ENCODE measurements at places on chromosomes 5 and 9.
A peak's percentile ranks its signal among the peaks of the same experiment; 100 is the strongest.

GRCh38 chr9:82128011-82128696, 139.6 kb downstream of the SPATA31D1 start:
- DNase-seq: no peak

DNA sequence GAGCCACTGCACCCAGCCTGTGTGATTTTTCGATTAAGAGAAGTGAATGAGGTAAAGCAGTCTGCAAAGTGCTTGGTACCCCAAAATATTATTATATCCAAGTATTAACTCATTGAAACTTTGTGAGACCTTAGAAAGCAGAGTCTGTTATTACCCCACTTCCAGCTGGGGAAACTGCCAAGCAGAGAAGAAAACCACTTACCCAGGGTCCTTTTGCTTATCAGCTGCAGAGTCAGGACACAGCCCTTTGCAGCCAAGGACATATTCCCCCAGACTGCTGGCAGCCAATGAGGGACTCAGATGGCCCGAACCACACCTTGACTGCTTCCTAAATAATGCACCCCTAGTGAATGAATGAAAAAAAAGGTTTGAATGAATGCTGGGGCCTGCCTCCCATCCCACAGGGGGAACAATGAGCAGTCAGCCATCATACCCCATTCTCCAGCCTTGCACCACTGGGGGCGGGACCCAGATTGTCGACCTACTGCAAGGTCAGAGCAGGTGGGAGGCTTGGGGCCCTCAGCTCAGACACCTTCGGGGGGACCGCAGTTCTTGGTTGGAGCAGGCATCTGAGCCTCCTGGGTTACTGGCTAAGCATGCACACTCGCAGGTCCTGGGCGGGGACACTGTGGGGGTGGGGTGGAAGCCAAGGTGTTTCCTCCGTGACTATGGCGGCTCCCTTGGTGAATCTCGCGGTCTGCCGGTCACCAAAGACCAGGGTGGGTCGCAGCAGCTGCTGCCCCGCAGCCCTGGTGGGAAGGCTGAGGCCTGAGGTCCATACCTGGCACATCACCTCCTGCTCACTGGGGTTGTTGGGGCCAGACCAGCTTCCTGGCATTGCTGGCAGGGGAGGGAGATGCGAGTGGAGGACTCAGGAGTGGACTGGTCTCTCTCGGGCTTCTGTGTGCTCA, 29.7 kb downstream of the PRRT1B start:
- no peak for DNase-seq

DNA sequence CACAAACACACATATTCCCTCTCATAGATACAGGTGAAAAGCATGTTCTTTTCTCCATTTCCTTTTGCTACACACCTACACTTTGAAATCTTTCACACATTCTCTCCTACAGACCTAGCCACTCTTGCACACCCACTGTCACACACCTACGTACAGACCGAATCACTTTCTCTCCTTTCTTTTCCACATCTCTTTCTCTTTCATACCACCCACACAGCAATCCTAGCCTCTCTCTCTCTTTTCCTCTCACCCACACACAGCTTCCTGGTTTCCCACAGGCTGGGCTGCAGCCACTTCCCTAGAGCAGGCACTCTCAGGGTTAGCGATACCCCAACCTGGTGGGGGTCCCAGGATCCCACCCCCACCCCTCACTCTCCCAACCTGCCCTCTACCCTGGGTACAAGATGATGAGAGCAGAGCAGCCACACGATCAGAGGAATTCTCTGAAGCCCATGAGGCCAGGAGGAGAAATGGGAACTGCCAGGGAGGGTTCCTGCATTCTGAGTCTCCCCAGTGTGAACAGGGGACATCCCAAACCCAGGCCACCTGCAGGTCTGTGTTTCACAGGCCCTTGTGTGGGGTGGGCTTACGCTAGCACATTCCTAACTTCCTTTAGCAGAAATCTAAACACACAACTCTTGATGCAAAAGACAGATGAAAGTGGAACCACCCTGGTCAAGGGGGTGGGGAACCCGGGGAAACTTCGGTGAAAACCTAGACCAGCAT, 17.1 kb upstream of the SYNPO start:
- DNase-seq: no peak

DNA sequence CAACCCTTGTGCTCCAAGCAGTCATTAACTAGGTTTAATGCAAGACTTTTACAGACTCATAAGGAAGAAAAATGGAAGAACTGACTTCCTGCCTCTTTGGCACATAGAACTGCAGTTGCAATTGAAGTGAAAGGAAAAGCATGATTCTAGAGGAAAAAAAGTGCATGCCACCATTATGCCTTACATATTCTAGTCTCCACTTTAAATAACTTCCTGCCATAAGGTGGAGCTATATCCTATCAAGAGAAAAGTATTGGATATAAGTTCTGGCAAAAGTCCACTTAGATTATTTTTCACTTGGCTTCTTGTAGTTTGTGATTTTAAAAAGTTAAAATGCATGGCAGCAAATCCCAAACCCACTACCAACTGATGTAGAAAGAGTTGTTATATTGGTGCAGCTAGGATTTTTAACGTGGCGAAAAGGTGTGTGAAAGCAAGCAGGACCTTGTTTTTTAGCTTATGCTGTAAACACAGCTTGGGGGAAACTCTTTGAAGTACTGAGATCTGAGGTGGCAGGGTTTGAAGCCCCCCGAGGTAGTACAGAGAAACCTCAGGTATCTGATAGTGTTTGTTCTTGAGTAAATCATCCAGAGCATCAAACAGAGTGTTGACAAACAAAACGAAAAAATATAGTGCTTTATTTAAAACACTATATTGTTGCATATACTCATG, 117.9 kb downstream of the ANXA1 start:
- DNase-seq: peak; percentile 79

DNA sequence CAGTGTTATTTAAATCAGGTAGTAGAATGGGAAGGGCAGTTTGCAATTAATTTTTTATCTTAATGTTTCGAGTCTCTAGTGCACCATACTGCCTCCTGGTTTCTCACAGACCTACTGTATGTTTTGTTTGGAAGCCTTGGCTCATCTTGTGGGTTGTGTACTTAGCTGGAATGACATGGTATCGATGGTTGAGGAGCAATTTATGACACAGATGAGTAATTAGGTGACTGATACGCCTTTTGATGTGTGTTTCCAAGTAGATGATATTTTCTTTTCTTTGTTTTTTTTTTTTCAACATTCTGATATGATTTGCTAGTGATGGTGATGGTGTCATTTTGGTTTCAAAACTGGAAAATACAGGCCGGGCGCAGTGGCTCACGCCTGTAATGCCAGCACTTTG, 16.1 kb downstream of the BASP1 start:
- no peak for DNase-seq

- DNase-seq: no peak
Measured at GRCh38 chr9:113390192-113390960, 10.7 kb downstream of the ALAD start.

- DNase-seq: no peak
Measured at GRCh38 chr9:116267021-116267420, 113.4 kb downstream of the PAPPA start.

GRCh38 chr9:79433703-79434102, 138.1 kb upstream of the TLE4 start:
- DNase-seq: no peak

DNA sequence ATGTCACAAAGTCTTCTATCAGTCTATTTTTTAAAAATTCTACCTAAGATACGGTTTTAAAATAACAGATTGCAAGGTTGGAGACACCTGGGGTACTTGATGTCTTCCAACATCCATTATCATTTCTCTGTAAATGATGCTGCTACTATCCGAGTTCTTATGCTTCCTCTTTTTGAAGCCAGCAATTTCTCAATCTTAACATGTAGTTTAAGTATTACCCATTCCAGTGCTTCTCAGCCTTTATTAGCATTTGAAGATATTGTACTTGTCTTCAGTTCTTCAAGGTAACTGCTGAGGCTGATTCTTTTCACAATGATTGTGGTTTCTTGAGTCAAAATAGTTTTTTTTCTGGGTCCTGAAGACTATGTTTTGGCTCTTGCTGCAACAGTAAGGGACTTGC, 96.4 kb upstream of the SELENOP start:
- no peak for DNase-seq

DNA sequence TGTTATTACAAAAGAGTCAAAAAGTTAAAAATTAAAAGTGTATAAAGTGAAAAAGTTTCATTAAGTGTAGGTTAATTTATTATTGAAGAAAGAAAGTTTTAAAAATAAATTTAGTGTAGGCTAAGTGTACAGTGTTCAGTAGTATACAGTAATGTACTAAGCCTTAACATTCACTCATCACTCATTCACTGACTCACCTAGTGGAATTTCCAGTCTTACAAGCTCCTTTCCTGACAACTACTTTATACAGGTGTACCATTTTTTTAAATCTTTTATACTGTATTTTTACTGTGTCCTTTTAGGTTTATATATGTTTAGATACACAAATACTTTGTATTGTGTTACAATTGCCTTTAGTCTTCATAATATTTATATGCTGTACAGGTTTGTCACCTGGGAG, 530.2 kb upstream of the FAM174A start:
- DNase-seq: no peak

GRCh38 chr5:134845335-134845851, 375 bp upstream of the C5orf24 start:
- peak; percentile 4 for DNase-seq

DNA sequence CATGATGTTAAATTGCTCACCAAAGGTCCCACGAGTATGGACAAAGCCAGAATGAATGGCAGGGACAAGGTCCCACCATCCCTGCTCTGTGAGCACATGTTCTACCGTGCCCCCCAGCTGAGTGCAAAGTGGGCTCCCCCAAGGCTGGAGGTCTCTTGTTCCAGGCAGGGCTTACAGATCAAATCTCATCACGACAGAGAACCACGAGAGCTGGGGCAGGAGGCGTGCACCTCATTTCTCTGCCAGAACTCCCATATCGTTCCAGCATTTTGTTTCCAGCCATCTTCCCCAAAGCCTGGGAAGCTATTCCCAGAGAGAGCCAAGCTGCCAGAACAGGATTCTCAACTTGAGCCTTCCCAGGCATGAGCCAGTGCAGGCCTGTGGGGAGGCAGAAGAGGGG, 108.5 kb downstream of the ZNF354C start:
- DNase-seq: no peak

DNA sequence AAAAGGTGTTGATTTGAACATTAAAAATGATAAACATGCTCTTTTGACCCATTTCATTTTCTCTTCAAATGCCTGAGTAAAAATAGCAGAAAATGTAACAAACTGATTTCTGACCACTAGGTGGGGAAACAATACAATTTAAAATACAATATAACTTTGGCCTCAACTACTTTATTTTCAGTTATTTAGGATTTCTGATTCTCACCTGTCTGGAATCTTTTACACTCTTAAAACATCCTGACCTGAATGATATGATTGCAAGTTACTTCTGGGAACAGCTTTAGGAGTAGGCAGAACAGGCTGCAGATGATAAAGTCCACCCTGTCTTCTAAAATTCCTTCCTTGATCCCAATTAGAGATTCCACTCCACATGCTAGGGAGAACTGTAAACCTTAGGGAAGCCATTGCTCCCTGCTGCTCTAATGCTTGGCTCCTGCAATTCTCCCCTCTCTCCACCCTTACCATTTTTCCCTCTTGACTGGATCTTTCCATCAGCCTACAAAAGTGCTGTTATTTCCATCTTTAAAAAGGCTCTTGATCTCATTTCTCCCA, 70.3 kb downstream of the FYB1 start:
- DNase-seq: peak; percentile 14

GRCh38 chr9:70868041-70868440, 253.4 kb downstream of the TRPM3 start:
- no peak for DNase-seq

DNA sequence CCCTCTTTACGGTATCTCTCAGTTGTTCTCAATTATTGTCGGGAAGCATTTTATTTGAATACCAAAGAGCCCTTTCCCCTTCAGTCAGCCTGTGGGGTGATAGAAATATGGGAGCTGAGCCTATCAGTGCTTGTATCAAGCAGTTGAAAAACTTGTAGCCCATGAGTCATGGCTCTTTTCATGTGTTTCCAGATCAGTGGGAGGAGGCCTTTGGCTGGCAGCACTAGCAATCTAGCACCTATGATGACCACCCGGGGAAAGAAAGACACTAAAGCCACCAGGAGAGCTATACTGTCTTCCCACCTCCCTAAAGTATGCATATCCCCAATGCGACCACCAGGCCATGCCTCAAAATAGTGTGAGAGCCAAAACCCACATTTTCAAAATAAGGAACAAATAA, 696.9 kb upstream of the C9orf72 start:
- peak; percentile 73 for DNase-seq

DNA sequence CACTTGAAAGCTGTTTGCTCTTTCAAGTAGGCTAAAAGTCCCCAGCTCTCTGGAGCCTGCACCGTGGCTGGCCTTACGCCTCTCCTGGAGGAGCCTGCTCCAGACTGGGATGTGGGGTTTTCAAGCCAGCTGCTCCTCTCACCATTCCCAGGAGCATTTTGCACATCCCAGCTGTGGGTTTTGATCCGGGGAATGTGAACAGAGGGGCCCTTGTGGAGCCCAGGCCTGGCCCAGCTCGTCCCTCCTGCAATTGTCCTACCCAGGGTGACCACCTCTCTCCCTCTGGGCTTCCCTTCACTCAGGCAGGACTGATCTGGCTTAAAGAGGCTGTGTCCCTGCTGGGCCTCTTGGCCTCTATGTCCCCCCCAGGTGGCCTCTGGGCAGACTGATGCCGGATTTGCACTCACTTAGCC, 32.5 kb upstream of the TIFAB start:
- no peak for DNase-seq

GRCh38 chr9:73152953-73153352, 1.3 kb downstream of the ANXA1 start:
- DNase-seq: no peak

- DNase-seq: no peak
Measured at GRCh38 chr9:126684345-126684744, 70.6 kb downstream of the LMX1B start.

- DNase-seq: peak; percentile 37
Measured at GRCh38 chr5:90590-91547, 1.1 kb upstream of the PLEKHG4B start.

DNA sequence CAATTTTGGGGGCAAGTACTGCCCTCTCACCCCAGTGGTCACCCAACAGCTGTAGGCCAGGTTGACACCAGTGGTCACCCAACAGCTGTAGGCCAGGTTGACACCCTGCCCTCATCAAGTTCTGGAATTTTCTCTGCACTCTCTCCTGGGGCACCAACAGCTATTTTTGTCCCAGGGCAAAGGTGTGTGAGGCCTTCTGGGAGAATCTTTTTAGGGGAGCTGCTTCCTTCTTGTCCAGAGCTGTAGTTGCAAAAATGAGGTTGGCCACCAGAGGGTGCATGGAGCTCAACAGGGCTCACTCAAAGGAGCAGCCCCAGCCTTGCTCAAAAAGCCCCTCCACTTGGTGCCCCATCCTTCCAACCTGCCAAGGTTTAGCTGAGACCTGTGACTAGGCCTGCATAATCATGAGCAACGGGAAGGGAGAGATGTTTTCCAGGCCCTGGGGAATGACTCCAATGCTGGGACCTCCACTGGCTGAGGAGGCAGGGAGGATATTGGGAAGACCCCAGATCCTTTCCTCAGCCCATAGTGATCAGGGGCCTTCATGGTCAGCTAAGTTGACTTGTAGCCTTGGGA, 10.6 kb upstream of the P4HA2 start:
- peak; percentile 78 for DNase-seq
